ENCODE measurements at places on chromosomes 12 and 14.

- no peak for DNase-seq
Measured at GRCh38 chr14:70077720-70078119, 111.0 kb downstream of the SLC8A3 start.

- DNase-seq = peak; percentile 59
Measured at GRCh38 chr12:114397978-114398881, 7.7 kb downstream of the TBX5 start.

GRCh38 chr12:3101309-3102024 lies 24.3 kb downstream of the TSPAN9 start:
- no peak for DNase-seq

DNA sequence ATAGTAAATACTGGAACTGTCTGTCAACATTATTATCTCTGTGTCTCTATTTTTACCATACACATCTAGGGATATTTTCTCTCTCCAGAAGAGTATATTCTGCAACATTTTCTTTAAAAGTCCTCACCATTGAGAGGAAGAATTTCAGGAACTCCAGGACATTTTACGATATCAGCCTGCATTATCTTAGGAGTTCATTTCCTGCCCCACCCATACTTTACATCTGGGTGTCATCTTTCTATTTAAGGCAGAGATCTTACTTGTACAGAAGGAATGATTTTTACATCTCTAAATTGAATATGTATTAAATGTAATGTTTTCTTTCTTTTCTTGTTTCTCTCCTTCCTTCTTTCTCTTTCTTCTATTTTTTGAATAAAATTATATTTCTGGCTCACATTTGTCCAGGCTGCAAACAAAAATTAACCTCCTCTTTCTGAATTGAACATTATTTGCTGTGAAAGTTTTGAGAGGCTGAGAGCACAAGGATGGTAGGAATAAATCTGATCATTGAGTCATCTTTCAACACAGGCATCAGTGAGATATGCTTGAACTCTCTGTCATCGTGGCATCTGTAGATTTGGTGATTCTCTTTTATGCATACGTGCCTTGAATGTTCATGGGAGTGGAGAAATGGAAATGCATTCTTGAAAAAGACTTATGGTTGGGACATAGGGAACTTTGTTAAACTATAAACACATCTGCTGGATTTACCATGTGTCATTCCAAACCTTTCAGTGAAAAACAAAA lies 753.6 kb downstream of the SLC16A7 start:
- DNase-seq = peak; percentile 3

- no peak for DNase-seq
Measured at GRCh38 chr14:96065661-96066459, 26.7 kb downstream of the C14orf132 start.

DNA sequence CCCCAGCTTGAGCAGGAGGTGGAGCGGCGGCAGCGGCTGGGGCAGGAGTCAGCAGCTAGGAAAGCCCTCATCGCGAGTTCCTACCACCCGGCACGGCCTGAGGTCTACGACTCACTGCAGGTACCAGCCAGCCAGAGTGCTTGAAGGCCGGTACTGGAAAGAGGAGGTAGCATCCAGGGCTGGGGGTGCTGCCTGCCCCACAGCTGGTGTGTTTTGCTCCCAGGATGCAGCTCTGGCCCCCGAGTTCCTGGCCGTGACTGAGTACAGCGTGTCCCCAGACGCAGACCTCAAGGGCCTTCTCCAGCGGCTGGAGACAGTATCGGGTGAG lies 1.6 kb downstream of the OGFOD2 start:
- DNase-seq = no peak

DNA sequence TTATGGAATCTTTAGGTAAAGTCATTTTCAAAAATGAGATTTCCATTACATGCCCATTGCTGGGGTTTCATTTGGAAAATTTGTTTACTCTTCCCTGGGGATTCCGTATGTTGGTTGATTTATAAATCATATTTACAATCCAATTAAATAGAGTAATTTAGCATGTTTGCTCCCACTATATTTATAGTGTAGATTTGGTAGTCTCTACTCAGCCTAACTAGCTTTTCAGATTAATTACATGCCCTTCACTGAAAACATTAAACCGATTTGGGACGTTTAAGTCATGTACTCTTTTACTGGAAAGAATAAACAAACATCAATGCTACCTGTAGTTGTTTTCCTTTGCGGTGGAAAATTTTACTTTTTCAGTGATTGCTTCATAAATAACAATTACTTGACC lies 10.4 kb downstream of the PAX9 start:
- no peak for DNase-seq

DNA sequence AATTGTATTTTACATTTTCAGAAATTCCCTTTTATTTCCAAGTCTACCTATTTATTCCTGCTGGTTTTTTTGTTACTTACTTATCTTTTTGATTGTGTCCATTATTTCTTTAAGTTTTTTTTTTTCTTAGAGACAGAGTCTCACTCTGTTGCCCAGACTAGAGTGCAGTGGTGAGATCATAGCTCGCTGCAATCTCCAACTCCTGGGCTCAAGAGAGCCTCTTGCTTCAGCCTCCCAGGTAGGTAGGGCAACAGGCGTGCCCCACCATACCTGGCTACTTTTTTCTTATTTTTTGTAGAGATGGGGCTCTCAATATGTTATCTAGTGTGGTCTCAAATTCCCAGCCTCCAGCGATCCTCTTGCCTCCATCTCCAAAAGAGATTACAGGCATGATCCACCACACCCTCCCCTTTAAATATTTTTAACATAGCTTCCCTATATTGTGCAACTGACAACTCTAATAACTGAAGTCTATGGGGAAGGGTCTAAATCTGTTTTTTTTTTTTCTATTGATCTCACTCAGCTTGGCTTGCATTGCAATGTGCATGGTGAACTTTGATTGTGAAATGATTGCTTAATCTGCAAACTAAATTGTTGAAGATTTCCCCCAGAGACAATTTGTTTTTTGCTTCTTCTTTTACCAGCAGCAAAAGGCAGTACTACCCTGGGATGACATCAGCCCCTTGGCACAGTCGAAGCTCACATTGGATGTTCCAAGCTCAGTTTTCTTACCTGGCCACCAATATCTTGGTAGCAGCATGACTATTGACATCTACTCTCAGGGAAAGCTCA lies 25.7 kb upstream of the COCH start:
- DNase-seq = no peak

DNA sequence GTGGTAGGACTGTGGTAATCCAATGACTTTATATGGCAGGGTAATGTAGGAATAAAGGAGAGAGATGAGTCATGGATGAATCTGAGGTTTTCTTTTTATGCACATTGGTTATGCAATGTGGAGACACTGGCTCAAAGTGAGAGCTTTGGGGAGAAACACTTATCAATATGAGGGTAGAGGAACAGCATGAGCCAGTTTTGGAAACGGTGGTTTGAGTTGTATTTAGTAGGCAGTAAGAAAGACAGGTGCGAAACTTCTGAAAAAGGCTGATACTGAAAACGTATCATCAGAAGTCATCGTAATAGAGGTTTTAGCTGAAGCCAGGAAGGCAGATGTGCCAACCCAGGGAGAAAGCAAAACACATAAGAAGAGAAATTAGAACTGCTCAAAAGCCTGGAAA lies 854.8 kb upstream of the SEL1L start:
- DNase-seq = no peak

GRCh38 chr14:33271891-33272290 lies 333.2 kb downstream of the NPAS3 start:
- no peak for DNase-seq

DNA sequence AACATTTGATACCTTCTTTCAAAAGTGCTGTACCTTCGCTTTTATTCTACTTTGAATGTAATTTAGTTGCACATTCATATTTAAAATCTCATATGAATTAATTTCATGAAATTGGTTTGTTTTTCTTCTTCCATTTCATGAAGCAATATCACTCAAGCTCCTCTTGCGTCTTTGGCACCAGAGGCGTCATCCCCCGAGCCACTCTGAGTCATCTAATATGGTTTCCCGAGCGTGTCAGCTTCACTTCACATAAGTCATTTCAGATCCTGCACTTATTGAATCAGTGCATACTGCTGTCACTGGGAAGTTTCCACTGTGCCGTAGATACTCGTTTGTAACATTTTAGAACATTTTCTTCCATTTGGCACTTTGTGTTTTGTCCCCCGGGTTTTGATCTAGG lies 105.6 kb downstream of the SLC25A47 start:
- DNase-seq = no peak

- DNase-seq = peak; percentile 9
Measured at GRCh38 chr14:77186911-77187648, 5.5 kb downstream of the TMEM63C start.

DNA sequence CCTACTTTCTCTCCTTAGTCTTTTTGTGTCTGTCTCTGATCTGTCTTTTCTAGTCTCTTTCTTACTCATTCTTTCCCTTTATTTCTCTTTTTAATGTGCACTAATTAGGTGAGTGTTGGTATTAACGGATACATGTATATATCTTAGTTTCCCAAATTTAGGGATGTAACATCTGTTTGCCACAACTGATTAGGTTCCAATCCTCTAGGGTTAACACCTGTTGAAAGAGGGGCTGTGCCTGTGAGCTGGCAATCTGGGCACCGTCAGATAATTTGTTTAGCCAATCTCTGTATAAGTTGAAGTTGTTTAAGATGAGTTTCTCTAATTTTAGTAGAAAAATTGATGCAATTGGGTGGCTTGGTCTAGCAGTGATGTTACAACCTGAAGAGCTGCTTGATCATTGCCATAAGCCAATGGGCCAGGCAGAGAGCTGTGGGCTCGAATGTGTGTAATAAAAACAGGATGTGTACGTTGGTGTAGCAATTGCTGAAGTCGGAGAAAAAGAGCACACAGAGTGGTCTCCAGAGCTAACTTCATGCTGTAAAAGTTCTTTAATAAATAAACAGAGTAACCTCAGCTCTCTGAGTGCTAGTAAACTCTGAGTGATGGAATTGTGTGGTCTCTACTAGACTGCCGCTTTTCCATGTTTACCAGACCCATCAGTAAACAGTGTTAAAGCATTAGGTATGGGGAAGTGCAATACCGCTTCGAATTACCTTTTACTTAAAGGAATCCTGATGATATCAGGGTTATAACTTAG lies 18.3 kb upstream of the LYZ start:
- DNase-seq = no peak

- no peak for DNase-seq
Measured at GRCh38 chr12:132803888-132804287, 24.8 kb downstream of the GOLGA3 start.

- DNase-seq = peak; percentile 1
Measured at GRCh38 chr14:106308839-106309389, 782.5 kb downstream of the TMEM121 start.

- no peak for DNase-seq
Measured at GRCh38 chr14:75013290-75013689, 10.6 kb downstream of the EIF2B2 start.

GRCh38 chr12:108803428-108804105 lies 53.8 kb downstream of the SSH1 start:
- DNase-seq = peak; percentile 83

DNA sequence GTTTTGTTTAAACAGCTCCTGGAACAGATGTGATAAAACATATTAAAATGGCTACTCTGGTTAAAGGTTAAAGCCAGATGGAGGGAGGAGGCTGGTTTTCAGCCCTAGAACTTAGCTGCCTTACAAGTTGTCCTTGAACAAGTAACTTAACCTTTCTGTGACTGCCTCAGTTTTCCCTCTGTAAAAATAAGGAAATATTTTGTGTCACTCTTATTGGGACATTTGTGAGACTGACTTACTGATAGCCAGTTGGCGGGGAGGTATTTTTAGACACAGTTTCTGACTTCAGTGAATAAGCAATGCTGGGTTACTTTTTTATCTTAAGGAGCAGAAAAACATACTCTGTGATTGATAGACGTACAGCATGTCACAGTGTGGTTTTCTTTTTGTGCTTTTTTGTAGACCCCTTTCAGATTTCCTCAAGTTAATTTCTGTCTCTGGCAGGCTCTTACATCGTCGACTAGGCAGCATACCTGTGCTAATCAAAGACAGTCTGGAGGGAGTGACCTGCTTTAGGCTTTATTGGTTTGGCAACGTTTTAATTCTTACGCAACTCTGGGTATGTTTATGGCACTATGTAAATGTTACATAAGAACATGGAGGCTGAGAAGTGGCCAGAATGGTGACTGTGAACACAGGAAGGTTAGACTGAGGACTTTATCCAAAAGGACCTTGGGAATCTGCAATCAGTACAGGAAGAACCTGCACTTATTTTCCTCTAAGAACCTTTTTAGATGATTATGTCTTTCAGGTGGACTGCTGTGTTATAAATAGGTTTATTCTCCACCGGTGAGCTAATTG lies 3.3 kb downstream of the ACVR1B start:
- DNase-seq = peak; percentile 54

DNA sequence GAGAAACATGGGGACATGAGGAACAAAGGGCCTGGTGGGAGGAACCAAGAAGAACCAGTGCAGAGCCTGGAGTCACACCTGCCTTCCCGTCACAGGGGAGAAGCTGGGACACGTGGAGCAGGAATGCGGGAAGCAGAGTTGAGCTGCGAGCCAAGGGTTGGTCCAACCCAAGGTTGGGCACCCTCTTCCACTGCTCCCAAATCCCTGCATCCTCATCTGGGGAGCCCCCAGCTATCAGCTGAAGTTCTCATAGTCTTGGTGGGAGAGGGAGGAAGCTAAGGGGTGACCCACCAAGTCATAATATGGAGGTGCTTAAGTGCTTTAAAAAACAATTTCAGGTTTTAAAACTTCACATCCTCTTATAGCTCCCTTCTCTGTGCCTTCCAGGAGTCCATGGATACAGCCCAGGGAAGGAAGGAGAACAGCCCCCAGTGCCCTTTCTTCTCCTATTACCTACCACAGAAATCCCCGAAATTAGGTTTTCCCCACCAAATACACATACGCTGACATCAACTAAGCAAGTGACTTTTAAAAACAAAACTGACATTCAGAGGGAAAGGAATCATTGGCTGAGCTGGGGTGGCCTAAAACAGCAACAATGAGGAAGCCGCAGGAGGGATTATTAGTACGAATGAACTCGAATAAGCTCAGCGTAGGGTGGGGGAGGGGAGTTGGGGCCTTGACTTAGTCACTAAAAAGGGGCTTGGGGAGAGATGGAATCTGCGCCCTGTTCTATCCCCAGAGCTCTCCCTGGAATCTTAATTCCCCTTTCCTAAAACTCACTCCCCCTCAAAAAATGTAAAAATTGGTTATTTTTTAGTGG lies 4.5 kb downstream of the MYL6 start:
- no peak for DNase-seq

GRCh38 chr14:55332654-55333570 lies 61.7 kb downstream of the FBXO34 start:
- DNase-seq = no peak

- peak; percentile 94 for DNase-seq
Measured at GRCh38 chr14:31229638-31230572, 22.3 kb upstream of the HECTD1 start.

DNA sequence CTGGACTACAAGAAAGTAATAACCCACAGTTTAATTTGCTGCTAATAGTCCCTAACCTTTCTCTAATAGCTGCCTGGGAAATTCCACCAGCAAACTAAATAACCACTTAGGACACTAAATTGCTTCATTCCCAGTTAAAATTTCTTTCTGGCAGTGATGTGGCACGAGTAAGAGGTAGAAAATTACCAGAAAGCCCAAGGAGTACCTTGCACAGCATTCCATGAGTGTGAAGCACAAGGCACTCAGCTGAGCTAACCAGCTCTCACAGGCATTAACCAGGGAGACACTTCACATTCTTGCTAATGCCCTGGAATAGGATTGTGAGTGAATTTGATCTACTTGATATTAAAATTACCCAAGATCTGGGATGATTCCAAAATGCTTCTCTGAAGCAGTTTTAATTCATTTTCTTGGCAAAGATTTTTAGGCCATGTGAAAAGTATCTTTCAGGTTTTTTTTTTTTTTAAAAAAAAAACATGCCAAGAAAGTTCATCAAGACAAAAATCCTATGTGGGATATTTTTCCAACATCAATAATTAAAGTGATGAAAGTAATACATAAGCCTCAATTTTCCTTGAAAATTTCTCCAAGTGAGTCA lies 29.5 kb downstream of the TSPAN8 start:
- DNase-seq = peak; percentile 65

- DNase-seq = no peak
Measured at GRCh38 chr12:54648265-54648664, at the start of gene DCD. DCD (minus strand) TSS chr12:54648365; CDS start chr12:54648303, 62 bp downstream.
